GM23248 (cell line): ENCODE measurements at places on chromosomes 13 and 19. TPM values are rescaled to one million over a fixed set of nuclear protein-coding genes. Genes with fewer than 3 reads are reported as not detected.
A peak's percentile ranks its signal among the peaks of the same experiment; 100 is the strongest.

SRRM5 gene
- not detected in 2 replicates for total RNA-seq

SOHLH2 gene
- total RNA-seq = not detected in 2 replicates

LIN7B gene
- 10.7 and 12.5 TPM in 2 replicates for total RNA-seq

MIA gene
- not detected in 2 replicates for total RNA-seq

ZSCAN4 gene
- total RNA-seq = not detected in 2 replicates

ATXN8OS gene
- total RNA-seq = not detected in 2 replicates

ERICH6B gene
- total RNA-seq = not detected in 2 replicates

C1QTNF9 gene
- total RNA-seq = not detected in 2 replicates

EXOC3L2 gene
- 0.38 TPM in 1 of 2 replicates, not detected in the other for total RNA-seq

SELENOV gene
- not detected in 2 replicates for total RNA-seq

JAK3 gene
- 5.9 and 8.7 TPM in 2 replicates for total RNA-seq

FBXO17 gene
- 36.4 and 47.6 TPM in 2 replicates for total RNA-seq

DNA sequence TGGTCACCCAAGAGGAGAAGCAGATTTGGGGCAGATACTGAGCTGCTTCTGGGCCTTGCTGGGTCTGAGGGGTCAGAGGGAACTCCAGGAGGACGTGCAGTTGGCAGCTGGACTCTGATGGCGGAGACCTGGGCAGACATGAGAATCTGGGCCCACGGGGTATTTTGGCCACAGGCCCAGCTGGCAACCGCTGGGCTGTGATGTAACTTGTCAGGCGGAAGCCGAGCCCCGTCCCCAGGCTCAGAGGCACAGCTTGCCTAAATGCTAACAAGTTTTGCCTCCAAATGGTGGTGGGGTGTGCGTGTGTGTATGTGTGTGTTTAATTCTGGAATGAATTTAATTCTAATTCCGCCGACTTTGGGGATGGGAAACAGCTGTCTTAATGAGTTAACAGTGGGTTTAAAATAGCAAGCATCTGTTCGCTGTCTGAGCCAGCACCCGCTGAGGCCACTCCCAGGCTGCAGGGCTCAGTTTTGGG lies 11.6 kb downstream of the ZNRF4 start:
- no peak for DNase-seq

DNA sequence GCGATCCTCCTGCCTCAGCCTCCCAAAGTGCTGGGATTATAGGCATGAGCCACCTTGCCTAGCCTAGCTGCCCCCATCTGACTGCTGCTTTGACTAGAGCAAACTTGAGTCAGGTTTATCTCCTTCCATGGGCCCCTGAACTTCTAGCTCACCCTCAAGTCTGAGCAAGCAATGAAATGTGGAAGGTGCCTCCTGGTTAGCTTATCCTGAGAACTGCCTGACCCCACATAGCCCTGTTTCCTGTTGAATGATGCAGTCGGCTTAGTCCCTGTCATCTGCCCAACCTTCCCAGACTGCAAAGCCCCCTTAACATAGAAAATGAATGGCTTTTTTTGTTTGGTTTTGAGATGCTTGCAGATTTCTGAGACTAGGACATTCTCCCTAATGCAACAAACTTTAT lies 8.9 kb upstream of the TMEM160 start:
- DNase-seq = peak; percentile 29

DNA sequence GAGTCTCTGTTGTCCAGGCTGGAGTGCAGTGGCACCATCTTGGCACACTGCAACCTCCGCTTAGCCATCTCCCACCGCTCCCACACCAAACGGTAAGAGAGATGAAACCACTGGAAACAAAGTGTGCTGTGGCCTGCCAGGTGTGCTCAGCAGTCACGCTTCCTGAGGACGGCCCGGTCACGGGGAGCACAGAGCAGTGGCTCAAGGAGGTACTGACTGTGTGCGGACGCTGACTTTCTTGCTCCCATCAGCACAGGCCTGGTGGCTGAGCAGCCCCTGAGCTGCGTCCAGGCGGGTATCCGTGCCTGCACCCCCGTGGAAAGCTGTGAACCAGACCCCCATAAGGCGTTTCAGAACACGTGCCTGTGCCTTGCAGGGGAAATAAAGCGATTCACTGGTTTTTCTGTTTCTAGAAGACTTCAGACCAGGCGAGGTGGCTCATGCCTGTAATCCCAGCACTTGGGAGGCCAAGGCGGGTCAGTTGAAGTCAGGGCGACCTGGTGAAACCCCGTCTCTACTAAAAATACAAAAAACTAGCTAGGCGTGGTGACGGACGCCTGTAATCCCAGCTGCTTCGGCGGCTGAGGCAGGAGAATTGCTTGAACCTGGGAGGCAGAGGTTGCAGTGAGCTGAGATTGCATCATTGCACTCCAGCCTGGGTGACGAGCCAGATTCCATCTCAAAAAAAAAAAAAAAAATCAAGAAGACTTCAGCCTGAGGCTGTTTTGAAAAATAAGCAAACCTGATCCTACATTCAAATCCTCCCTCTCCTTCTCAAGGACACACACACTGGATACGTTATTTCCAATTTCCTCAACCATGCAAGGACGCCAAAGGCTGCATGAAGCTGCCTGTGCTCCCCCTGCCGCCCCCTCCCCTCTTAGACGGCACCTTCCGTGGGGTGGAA lies 25.5 kb downstream of the ADPRHL1 start:
- peak; percentile 56 for DNase-seq

DNA sequence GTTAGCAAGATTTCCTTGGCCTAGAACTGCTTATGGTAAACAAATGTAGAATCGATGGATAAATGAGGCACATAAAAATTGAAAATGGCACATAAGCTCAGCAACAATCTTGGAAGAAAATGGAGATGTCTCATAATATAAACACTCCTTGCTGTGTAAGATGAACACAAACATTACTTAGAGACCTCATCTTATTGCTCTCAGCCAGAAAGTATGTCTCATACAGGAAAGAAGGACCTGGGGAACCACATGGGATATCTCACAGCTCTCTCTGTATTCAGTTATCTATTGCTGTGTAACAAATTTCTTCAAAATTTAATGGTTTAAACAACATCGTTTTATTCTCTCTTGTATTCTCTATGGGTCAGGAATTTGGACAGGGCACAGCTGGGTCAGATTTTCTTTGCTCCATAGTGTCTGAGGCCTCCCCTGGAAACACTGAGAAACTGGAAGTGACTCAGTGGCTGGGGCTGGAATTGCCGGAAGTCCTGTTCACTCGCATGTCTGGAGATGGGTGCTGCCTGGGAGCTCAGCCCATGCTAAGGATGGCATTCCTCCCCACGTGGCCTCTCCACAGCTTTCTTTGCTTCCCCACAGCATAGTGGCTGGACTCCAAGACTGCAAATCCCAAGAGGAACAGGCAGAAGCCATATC lies 105.1 kb downstream of the NUFIP1 start:
- peak; percentile 90 for DNase-seq

DNA sequence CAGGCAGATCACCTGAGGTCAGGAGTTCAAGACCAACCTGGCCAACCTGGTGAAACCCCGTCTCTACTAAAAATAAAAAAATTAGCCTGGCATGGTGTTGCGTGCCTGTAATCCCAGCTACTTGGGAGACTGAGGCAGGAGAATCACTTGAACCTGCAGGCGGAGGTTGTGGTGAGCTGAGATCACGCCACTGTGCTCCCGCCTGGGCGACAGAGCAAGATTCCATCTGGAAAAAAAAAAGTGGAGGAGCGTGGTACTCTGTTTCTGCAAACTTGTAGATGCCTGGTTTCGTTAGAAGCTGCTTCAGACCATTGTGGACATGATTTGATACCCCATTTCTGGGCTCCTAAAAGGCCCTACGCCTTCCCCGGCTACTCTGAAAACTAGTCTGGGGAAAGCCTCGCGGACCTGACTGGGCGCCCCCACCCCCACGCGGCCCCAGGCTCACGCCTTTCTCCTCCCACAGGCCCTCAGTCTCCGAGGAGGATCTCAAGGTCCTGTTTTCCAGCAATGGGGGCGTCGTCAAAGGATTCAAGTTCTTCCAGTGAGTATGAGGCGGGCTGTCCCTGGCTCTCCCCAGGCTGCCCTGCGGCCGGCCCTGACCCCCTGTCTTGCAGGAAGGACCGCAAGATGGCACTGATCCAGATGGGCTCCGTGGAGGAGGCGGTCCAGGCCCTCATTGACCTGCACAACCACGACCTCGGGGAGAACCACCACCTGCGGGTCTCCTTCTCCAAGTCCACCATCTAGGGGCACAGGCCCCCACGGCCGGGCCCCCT lies 11.5 kb downstream of the PLPPR3 start:
- DNase-seq = no peak

DNA sequence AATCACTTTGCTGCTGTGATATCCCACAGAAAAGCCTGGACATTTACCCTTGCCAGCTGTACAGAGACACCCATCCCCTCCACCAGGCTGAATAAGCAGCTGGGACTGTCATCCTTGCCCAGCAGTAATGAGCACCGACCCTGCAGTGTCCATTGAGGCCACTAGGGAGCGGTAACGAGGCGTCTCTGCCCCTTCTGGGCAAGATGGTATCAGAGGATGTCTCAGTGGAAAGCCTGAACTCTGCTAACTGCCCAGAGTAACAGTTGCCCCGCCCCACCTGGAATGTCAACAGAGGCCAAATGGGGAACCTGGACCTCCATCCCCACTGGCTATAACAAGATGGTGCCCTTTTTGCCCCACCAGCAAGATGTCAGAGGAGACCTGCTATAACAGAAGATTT lies 22.8 kb upstream of the CEACAM20 start:
- DNase-seq = peak; percentile 54

DNA sequence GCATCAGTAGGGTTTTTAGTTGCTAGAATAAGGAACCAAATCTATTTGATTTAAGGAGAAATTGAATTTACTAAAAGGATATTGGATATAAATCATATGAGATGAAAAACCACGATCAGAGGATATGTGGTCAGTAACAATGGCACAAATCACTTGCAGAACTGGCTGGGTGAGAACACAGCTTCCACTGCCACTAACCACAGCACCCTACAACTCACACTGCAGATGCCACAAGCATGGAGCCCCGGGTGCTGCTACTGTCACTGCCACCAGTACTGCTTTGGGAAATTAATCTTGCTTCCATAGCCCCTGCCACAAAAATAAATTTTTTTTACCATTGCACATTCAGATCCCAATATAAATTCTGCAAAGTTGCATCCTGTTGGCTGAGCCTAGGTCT lies 40.6 kb upstream of the KLF12 start:
- no peak for DNase-seq

- DNase-seq = peak; percentile 66
Measured at GRCh38 chr19:45446295-45446694, 21.5 kb upstream of the FOSB start.

GRCh38 chr19:12769689-12770088 lies 5.7 kb downstream of the HOOK2 start:
- no peak for DNase-seq

DNA sequence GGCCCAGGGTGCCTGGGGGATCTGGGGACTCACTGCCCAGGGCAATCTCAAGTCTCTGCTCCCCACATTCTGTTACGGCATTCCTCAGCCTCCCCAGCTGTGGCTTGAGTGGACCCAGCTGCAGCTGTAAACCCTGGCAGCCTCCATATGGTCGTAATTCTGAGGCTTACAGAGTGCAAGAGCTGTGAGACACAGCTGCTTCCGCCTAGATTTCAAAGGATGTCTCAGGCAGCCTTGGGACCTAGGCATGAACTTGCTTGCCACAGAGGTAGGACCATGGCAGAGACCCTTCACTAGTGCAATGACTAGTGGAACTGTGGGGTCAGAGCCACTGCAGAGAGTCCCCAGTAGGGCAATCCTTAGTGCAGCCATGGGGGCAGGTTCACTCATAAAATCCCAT lies 297.5 kb downstream of the ENOX1 start:
- no peak for DNase-seq

GRCh38 chr13:73938372-73939070 lies 195.7 kb downstream of the KLF12 start:
- DNase-seq = peak; percentile 90

GRCh38 chr13:51821606-51822005 lies 17.6 kb upstream of the DHRS12 start:
- no peak for DNase-seq

GRCh38 chr13:27632214-27632613 lies 10.5 kb downstream of the POLR1D start:
- DNase-seq = no peak

DNA sequence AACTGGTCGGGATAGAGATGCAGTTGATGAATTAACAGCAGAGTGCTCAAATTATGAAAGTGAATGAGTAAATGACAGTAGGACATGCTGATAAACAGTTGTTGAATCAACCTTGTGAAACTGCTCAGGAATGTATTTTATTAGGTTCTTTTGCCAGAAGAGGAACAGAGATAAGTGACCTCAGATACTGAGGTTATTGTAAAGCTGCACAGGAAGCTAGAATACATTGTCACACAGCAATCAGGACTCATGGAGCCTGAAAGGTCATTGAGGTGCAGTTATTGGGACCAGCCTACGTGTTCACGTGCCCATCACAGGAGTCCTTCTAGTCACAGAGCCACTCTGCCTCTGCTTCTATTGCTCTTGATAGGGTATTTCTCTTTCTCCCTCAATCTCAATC lies 47.5 kb upstream of the MED4 start:
- no peak for DNase-seq

DNA sequence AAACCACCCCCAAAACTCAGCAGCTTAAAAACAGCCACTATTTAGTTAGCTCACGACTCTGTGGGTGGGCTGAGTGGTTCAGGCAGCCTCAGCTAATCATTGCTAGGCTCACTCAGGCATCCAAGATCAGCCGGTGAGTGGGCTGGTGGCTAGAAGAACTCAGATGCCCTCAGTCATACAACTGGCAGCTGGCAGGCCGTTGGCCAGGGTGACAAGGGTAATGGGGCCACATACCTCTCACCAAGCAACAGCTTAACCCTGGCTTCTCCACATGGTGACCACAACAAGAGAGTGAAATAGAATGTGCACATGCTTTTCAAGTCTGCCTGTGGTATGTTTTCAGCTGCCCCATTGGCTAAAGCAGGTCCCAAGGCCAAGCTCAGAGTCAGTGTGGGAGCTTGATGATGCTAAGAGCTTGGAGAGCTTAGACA lies 435.4 kb upstream of the TSHZ3 start:
- no peak for DNase-seq

DNA sequence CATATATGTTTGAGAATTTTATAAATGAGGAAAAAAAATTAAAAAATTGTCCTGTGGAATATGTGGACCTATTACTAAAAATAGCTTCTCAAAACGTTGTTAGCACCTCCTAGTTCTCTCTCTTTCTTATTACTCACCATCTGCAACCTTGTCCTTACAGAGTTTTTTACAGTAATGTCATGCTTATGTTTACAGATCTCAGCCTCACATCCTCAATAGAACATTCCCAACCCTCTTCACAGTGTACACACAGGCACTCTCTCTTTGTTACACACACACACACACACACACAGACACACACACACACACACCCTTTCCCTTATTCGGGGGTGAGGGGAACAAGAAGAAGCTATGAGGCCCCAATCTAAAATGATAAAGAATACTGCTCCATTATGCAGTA lies 197.7 kb downstream of the SLITRK6 start:
- no peak for DNase-seq

- peak; percentile 67 for DNase-seq
Measured at GRCh38 chr19:40165362-40165937, 25.8 kb upstream of the MAP3K10 start.
